ENCODE measurements at places on chromosomes 13 and 19.

DNA sequence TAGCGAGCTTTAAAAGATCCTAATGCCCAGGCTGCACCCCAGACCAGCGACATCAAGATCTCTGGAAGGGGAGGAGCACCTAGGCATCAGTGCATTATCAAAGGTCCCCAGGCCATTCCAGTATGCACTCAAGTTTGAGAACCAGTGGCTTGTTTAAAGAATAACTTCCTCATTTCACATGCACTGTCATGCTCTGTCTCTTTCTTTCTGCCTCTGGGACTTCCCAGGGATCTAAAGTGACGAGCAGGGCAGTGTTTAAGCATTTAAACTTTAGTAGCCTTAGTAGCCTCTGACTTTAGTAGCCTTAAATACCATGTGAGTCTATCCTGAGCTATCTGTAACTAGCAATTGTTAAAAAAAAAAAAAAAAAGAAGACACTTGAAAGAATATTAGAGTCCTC is 8.9 kb upstream of the FARP1 start:
- DNase-seq, result no peak

DNA sequence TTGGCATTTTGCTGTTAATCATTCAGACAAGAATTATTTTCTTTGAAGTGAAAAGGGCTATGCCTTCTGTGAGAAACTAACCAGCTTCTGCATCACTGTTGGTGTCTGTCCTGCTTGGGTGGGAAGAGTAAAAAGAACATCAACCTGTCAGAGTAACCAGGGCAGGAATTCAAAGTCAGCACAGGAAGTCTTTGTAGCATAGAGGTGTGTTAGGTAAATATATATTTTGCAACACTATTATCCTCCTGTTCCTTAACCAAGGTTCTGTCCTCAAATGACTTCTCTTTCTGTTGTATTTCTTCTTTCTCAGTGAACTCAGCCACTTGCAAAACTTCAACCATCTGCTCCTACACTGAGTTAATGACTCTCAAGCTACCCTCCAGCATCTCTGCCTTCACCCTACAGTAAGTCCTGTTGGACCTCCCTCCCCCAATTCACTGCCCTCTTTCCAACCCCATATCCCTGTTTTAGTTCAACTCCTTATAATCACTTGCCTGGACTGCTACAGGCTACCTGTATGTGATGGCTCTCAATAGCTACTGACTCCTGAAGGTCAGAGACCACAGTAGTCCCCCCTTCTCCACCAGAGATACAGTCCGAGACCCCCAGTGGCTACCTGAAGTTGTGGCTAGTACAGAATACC is 49.9 kb downstream of the SMAD9 start:
- no peak for DNase-seq

- DNase-seq, result no peak
Observed at GRCh38 chr13:112032186-112032993, 34.6 kb upstream of the SOX1 start.

GRCh38 chr13:50140153-50140552 is 124.9 kb downstream of the KCNRG start:
- DNase-seq, result no peak

All from fibroblast of the aortic adventitia (primary cell).